ENCODE measurements at places on chromosomes 3 and 15.

DNA sequence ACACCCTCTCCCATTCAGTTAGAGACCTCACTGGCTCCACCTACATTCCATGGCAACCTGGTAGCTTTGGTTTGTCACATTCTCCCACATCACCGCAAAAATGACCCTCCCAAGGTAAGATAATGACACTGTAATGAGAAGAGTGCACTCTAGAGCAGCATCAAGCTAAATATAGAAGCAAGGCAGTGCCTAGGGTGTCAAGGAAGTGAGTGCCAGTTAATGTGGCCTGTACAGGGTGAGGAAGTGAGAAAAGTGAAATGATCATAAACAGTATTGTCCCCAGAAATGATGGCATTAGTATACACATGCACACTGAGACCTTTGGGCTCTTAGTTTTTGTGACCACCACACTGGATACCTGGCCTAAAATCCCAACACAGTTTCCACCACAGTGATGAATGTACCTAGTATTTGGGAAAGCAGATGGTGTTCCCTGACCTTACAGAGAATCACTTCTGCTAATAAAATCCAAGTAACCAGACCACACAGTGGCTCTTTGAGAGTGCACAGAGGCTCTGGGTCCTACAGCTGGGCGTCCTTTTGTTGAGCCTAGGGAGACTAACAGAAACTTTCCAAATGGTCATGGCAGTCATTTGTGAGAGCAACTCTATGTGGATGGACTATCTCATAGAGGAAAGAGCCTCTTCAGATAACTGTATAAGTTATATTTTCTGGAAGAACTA lies 106.6 kb downstream of the ARPP21 start:
- DNase-seq = no peak

GRCh38 chr3:107958146-107958545 lies 132.7 kb downstream of the CD47 start:
- DNase-seq = no peak

GRCh38 chr3:115595611-115596275 lies 27.6 kb upstream of the GAP43 start:
- no peak for DNase-seq

- no peak for DNase-seq
Observed at GRCh38 chr3:21484057-21484827, 266.8 kb downstream of the ZNF385D start.
